ENCODE measurements at places on chromosomes 7 and 10. TPM values are rescaled to one million over a fixed set of nuclear protein-coding genes. Genes with fewer than 3 reads are reported as not detected.

ANKRD1 gene
- 60.7 TPM for total RNA-seq

SLC18A2 gene
- 0.08 TPM for total RNA-seq

NPC1L1 gene
- total RNA-seq = not detected

OPN1SW gene
- not detected for total RNA-seq

IL2RA gene
- total RNA-seq = not detected

LRRC18 gene
- total RNA-seq = not detected

CXCL12 gene
- total RNA-seq = not detected

PRF1 gene
- not detected for total RNA-seq

NKX1-2 gene
- 4.4 TPM for total RNA-seq
